Myometrial cell (primary cell): ENCODE measurements at places on chromosomes 3 and 15. TPM values are rescaled to one million over a fixed set of nuclear protein-coding genes. Genes with fewer than 3 reads are reported as not detected.

SORD gene
- 25.5 and 26.8 TPM in 2 replicates for total RNA-seq

TNFAIP8L3 gene
- total RNA-seq: 4.1 and 5.8 TPM in 2 replicates

MRPS11 gene
- total RNA-seq: 43.2 and 46.7 TPM in 2 replicates

MST1R gene
- total RNA-seq: under 0.01 and 0.53 TPM in 2 replicates

CEMIP gene
- total RNA-seq: 1.4 and 3.0 TPM in 2 replicates

CCDC13 gene
- 4.8 and 5.5 TPM in 2 replicates for total RNA-seq

ACP3 gene
- 9.5 and 9.7 TPM in 2 replicates for total RNA-seq

VIPR1 gene
- total RNA-seq: not detected in 2 replicates

ECE2 gene
- not detected in 2 replicates for total RNA-seq

PRR20G gene
- not detected in 2 replicates for total RNA-seq

OXSR1 gene
- 29.7 and 30.5 TPM in 2 replicates for total RNA-seq

WHAMM gene
- 3.5 and 4.8 TPM in 2 replicates for total RNA-seq

GASK1A gene
- total RNA-seq: 0.58 and 1.1 TPM in 2 replicates

IGSF10 gene
- total RNA-seq: 0.29 and 0.71 TPM in 2 replicates

GPR15 gene
- total RNA-seq: not detected in 2 replicates

OIP5 gene
- total RNA-seq: 15.2 and 23.1 TPM in 2 replicates

GAP43 gene
- total RNA-seq: not detected in 2 replicates

PRKCD gene
- 4.8 and 4.9 TPM in 2 replicates for total RNA-seq

HTR3E gene
- total RNA-seq: not detected in 2 replicates

C3orf80 gene
- not detected in 2 replicates for total RNA-seq

SLC6A11 gene
- total RNA-seq: not detected in 2 replicates

TICRR gene
- 3.2 and 4.3 TPM in 2 replicates for total RNA-seq

CORO2B gene
- total RNA-seq: 28.3 and 32.6 TPM in 2 replicates

TF gene
- total RNA-seq: not detected in 2 replicates

MUC4 gene
- total RNA-seq: not detected in 2 replicates

UNC13C gene
- total RNA-seq: not detected in 2 replicates

GOLGA8G gene
- total RNA-seq: not detected in 2 replicates

SLC22A13 gene
- not detected in 2 replicates for total RNA-seq
